Psoas muscle (tissue), 8 donors: ENCODE measurements at places on chromosomes 7 and 10. TPM values are rescaled to one million over a fixed set of nuclear protein-coding genes. Genes with fewer than 3 reads are reported as not detected.

Gene MET
- 5.9 TPM for polyA plus RNA-seq

Gene LRIT1
- polyA plus RNA-seq, result not detected

Gene SDK1
- polyA plus RNA-seq, result 0.31 TPM

Gene LEP
- 0.12 TPM for polyA plus RNA-seq

Gene MSMB
- polyA plus RNA-seq, result not detected

Gene ASAH2
- polyA plus RNA-seq, result 0.08 TPM

Gene CREB5
- polyA plus RNA-seq, result 0.86 TPM

Gene GPNMB
- polyA plus RNA-seq, result 10.7 TPM

- no peak for DNase-seq
Observed at GRCh38 chr10:48710647-48711275, 26.1 kb downstream of the WDFY4 start.

DNA sequence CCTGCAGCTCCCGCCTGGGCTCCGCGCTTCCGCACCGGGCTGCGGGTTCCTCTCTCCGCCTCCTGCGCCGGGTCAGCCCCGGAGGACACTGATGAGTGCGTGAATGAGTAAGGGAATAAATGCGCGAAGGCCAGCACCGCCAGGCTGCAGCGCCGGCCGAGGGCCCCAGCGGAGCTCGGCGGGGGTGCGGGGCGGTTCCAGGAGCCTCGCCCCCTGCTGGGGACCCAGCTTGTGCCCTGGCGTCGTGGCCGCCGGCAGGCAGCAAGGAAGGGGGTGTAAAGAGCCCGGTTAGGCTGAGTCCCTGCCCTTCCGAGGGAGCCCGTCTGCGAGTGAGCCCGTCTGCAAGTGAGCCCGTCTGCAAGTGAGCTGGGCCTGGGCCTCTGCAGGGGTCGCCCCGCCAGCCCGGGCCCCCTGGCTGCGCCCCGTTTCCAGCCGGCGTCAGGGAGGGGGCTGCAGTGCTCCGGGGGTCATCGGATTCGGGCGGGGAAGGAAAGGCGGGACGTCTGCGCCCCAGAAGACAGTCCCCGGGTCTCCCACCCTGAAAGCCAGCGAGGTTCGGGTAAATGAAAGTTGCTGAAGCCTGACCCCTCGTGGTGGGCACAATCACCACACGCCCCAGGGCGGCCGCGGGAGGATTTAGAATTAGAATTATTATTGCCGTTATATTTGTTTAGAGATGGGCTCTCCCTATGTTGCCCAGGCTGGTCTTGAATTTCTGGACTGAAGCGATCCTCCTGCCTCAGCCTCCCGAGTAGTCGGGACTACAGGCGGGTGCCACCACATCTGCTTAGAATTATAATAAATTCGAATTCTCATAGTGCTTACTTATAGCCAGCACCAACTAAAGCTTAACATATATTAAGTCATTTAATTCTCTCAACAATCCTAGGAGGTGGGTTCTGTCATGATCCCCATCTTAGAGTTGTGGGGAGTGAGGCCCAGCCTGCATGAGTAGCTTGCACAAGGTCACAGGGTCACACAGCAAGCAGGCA, 8.6 kb upstream of the CRYGN start:
- peak; percentile 74 for DNase-seq

DNA sequence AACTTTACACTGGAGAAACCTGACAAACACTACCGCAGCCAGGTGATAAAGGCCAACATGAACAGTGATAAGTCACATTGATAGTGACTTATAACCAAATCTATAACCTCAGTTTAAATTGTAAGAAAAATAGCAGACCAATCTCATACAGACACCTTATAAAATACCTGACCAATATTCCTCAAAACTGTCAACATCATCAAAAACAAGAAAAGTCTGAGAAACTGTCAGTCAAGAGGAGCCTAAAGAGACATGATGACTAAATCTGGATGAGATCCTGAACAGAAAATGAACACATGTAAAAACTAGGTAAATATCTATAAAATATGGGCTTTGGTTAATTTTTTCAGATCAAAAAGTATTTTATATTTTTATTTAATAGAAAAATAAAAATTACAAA, 233.3 kb downstream of the HPSE2 start:
- DNase-seq, result no peak

DNA sequence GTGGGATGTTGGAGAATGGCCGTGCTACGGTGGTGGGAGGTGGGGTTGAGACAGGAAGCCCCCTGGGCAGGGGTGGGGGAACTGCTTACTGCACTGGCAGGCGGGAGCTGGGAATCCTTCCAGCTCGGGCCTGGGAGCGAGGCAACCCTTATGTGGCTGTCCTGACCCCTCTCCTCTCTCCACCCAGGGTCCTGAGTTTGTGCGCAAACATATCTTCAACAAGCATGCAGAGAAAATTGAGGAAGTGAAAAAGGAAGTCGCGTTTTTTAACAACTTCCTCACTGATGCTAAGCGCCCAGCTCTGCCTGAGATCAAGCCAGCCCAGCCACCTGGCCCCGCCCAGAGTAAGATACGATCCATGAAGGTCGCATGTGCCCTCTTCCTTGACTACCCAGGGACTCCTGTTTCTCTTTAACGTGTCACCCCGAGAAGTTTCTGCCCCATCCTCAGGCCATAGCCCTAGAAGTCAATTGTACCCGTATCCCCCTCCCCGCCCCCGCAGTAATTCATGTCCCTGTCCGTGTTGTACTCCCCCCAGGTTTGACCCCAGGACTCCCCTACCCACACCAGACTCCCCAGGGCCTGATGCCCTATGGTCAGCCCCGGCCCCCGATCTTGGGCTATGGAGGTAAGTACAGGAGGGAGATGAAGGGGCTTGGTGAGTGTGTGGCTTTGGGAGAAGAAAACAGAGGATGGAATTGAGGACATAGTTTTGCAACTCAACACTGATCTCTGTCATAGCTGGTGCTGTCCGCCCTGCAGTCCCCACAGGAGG, 1.8 kb downstream of the UFSP1 start:
- DNase-seq, result no peak

DNA sequence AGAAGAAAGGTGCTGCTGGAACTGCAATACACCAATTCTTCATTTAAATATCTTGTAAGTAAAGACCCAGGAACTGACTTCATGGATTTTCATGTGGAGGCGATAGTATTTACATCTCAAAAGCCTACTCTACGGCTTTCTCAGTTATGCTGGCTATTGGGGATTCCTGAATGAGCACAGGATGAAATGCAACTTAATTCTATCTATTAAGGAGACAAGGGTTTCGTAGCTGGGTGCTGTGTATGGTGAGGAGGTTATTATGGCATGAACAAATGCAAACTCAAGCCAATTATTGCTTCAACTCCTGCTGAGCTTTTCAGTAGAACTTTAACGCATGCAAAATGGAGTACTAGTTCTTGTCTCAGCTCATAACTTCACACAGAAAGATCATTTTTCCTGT, 251.2 kb downstream of the SORCS1 start:
- DNase-seq, result no peak

DNA sequence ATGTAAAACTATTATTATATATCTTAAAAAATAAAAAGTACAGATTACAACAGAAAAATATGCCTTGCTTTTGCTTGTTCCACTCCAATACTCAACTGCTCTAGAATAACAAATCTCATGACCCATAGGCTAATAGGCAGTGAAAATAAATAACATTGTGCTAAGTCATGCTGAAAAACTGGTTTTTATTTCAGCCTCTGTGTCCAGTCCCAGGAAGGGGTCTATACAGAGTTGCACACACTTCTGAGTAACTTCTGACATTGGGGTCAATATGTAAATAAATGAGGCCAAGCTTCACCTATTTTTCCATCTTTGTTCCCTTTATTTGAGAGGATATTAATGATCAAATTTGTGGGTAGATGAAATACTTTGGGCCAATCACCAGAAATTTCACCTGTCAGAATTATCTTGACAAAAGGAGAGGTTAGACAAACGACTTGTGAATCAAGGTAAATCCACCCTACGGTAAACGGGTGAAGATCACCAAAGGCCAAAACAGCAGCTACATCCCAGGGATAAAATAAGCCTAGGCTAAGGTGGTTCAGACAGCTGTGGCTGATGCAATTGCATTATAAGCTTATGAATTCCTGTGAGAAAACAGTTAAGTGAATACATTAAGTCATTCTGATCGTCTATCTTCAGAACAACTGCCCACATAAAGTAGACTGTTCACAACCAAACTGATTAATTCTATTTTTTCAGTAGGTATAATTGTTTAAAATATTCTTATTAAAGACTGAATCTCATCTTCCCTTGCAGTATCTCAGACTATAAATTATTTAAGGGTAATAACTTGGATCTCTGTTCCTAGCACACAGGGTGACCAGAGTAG, 87.5 kb downstream of the UBE2H start:
- no peak for DNase-seq

DNA sequence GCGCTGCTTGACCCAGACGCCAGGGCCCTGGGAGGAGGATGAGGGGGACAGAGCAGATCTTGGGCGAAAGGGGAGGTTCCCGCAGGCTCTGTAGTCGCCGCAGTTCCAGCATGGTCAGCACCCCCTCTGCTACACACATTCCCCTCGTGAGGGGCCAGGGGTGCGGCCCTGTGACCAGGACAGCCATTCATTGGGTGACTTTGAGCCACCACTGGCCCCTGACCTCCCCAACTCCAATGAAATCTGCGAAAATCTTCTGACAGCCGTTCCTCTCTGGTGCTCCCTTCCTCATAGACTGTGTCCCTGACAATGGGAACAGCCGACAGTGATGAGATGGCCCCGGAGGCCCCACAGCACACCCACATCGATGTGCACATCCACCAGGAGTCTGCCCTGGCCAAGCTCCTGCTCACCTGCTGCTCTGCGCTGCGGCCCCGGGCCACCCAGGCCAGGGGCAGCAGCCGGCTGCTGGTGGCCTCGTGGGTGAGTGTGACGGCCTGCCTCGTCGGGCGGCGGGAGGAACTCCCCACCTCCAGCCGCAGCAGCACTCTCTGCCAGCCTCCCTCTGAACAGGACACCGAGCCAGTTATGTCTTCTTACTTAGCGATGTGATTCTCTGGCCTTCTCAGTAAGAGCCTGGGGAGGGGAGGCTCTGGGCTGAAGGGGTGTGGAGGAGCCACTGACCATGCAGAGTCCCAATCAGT, 825 bp downstream of the TMEM176A start:
- DNase-seq, result no peak

DNA sequence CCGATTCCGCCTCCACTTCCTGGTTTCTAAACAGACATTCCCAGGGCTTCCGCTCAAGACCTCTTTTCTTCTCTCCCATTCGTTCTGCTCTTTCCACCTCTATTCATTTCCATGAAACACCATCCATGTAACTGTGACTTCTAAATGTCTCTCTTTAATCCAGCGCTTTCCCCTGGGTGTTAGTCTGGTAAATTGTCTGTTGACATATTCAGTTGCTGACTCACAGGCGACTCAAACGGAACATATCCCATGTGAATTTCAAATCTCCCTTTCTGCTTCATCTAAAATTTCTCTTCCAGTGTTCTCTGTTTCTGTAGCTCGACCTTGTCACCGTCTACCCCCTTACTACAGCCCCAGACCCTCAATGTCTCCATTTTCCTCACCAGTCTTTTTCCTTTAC, 119.1 kb downstream of the PFKFB3 start:
- DNase-seq, result no peak

DNA sequence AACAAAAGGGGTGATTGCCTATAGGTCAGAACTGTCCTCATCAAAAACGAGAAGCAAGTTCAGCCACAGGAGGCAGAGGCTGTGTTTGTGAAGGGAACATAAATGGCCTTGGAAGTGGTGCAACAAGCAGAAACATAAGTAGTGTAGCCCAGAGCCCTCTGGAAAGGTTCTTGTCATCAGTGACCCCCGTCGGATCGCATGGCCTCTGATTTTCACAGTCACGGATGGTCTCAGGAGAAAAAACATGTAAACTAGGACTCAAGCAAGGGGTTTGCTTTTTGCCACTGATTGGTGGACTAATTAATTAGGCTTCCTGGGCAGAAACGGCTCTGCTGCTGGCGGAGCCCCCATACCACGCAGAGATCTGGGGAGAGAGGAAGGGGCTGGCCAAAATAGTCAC, 496.5 kb upstream of the MKI67 start:
- no peak for DNase-seq

GRCh38 chr7:3274131-3274530, 26.9 kb upstream of the SDK1 start:
- no peak for DNase-seq

DNA sequence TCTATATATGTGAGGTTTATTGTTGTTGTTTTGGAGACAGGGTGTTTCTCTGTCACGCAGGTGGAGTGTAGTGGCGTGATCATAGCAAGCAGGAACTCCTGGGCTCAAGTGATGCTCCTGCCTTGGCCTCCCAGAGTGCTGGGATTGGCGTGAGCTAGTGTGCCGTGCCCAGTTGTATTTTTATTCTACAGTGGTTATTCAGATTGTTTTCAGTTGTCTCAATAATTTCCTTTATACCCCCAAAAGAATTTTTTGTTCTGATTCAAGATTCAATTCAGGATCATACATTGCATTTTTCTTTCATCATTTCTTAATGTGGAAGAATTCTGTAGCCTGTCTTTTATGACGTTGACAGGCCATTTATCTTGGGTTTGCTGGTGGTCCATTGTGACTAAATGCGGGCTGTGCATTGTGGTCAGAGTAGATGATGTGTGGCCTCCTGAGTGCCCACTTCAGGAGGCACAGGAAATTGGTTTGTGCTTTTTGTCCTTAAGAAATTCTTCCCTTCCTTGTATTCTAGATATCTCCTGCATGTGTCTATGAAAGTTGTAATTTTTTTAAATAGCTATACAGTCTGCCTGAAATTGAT, 22.9 kb downstream of the RBM33 start:
- no peak for DNase-seq
